HS-27A (cell line): ENCODE measurements at places on chromosomes 6 and 20.

- no peak for DNase-seq
These were observed 75.0 kb downstream of the BCKDHB start for GRCh38 chr6:80181352-80182081.

GRCh38 chr6:33857932-33858475 is 54.2 kb upstream of the MLN start:
- DNase-seq, result peak; percentile 9

GRCh38 chr6:54758340-54758739 is 88.2 kb upstream of the FAM83B start:
- DNase-seq, result no peak

DNA sequence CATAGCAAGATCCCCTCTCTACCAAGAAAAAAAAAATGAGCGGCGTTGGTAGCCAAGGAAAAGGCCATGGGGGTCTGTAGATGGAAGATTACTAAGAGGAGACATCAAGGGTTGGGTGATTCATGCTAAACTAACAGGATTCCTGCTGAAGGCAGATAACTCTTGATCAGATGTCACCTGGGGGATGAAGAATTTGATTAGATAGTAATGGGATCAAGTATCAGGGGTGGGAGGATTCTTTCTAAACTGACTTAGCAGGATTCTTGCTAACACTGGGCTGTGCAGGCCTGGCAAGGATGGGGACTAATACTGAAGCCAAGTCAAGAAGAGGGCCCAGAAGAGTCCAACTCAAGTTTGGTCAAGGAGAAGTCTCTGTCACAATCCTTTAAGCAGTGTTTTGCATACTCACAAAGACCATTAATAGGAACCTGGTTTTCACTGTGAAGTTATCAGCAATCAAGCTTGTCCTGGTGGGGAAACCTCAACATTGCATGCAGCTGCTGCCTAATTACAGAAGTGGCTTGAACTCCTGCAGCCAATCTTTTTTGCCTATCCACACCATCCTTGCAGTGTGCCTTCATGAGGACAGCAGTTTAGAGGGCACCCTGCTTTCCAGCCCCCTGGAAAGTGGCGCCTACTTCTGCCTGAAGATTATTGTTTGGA is 61.3 kb downstream of the ANKRD6 start:
- no peak for DNase-seq

DNA sequence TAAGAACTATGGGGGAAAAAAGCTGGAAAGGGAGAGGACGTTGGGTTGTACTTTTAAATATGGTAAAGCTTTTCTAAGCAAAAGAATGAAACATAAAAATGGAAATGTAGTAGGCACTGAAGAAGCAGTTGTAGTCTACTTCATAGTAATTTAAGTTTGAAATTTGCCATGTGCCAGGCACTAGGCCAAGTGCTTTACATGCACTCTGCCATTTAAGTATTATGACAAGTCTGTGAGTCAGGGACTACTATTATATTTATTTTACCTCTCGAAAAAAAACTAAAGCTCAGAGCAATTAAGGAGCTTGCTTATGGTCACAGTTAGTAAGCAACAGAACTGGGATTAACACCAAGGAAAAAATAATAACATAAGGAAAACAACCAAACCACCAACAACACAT is 257.8 kb downstream of the GMDS start:
- peak; percentile 17 for DNase-seq

DNA sequence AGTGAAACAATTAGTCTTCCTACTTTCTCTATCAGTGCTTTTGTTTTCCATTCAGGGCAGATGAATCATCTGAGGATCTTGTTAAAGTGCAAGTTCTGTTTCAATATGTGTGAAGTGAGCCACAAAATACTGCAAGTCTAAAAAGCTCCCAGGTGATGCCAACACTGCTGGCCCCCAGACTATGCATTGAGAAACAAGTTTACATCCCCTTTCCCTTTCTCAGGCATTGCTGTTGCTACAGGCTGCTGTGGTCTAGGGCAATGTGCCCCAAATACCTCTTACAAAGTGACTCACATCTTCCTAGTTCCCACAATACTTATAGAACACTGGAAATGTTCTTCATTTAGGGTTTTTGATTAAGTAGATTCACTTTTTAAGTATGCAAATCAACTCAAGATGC is 31.8 kb downstream of the ABRACL start:
- DNase-seq, result no peak

DNA sequence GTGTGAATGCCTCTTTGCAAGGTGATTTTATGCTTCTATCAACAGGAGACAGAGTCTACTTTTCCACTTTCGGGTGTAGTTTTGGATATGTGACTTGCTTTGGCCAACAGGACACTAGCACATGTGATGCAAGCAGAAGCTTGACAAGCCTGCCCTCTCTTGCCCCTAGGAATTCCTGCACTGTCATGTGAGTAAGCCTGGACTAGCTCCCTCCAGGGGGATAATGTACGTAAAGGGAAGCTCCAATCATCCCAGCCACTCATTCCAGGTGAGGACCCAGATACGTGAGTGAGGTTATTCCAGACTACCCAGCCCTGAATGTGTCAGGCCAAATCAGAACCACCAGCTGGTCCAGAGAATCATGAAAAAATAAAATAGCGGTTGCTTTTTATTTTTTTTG is 33.3 kb downstream of the BEND3 start:
- no peak for DNase-seq
